NCI-H1092 (cell line): ENCODE measurements at places on chromosomes 7 and 10.

- DNase-seq: no peak
These were observed 116.6 kb downstream of the NRP1 start for GRCh38 chr10:33217854-33218253.

- DNase-seq: no peak
These were observed 129.2 kb downstream of the APBB1IP start for GRCh38 chr10:26567351-26567721.

DNA sequence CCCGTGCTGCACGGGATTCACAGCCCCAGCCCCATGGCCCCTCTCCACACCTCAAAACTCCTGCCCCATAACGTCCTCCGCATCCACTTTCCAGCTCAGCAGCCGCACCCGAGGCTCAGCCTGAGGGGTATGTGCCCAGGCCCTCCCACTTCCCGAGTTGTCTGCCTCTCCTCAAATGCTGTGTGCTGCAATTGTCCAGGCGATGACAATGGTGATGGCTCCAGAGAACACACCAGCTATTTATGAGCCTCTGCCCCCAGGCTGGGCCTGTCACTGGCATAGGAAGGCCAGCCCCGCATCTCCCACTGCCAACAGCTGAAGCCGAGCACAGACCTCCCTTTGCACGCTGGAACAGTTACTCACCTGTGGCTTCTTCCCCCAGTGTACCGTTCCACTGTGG, 2.4 kb upstream of the LDB3 start:
- DNase-seq: no peak

DNA sequence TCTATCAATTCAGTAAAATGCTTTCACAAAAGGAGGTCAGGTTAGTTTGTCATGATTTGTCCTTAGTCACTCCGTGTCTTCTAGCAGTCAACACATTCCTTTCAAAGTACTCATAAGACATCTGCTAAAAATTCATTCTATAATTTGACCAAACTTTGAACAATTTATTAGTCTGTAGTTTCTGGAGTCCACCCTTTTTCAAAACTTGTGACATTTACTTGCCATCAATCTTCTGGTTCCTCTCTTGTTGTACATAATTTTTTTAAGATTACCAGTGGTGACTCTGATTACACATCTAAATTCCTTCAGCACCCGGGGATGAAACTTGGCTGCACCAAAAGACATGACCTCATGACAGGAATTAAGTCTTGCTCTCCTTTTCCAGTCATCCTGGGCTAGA, 130.1 kb downstream of the NEBL start:
- no peak for DNase-seq

- no peak for DNase-seq
These were observed 143.1 kb upstream of the KLF6 start for GRCh38 chr10:3928078-3928477.

- no peak for DNase-seq
These were observed 65.5 kb downstream of the SMURF1 start for GRCh38 chr7:99078416-99078815.

- no peak for DNase-seq
These were observed 123.4 kb upstream of the NEBL start for GRCh38 chr10:21020545-21020944.

GRCh38 chr7:99489235-99489634, 10.8 kb downstream of the ZNF394 start:
- no peak for DNase-seq

GRCh38 chr10:63123727-63124362, 9.3 kb upstream of the NRBF2 start:
- DNase-seq: no peak

- DNase-seq: no peak
These were observed 366.4 kb downstream of the GALNT17 start for GRCh38 chr7:71498381-71498780.

GRCh38 chr7:101832685-101833375, 15.4 kb downstream of the CUX1 start:
- no peak for DNase-seq

- no peak for DNase-seq
These were observed 272.6 kb downstream of the DOCK4 start for GRCh38 chr7:111933609-111934008.

DNA sequence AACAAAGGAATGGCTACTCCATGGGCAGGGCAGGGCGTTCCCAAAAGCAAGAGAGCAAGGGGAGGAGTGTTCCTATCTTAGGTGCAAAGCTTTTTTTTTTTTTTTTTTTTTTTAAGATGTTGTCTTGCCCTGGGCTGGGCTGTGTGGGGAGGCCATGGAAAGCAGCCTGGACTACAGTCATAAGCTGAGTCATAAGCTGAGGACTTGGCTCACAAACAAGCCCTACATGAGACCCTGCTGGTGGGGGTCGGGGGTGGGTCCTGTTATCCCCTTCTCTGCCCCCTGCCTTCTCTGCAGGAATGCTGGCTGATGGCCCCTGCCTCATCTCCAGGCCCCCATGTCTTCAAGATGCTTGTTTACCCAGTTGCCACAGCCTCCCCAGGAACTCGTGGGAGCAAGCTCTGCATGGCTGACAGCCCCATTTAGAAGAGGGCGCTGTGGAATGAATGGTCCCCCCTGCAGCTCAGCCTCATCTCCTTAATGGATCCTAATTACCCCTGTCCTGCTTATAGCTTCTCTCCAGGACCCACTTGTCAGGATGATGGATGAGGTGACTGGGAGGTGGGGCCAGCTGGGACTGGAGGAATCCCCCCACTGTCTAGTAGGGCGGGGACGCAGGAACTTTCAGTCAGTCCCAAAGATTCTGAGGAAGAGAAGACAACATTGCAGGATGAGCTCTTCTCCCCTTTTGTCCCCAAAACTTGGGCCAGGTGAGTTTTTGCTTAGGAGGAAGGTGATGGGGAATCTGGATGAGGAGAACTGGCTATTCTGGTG, 340.8 kb upstream of the PODXL start:
- no peak for DNase-seq

DNA sequence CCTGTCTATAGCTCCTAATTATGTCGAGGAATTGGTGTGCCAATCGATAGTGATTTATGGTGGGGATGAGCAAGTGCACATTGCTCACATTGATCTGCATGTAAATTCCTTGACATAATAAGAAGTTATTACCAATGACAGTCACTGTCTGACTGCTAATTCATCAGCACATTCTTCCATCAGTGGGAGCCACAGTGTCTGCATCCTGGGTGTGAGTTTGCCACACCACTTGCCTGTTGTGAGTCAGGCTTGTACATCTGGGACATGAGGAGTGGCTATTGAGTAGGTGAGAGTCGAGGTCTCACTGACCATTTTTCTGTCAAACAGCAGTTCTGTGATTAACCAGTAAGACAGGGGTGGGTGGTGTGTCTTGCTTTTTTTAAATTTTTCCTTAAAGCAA, 263.4 kb downstream of the LRMDA start:
- DNase-seq: no peak

DNA sequence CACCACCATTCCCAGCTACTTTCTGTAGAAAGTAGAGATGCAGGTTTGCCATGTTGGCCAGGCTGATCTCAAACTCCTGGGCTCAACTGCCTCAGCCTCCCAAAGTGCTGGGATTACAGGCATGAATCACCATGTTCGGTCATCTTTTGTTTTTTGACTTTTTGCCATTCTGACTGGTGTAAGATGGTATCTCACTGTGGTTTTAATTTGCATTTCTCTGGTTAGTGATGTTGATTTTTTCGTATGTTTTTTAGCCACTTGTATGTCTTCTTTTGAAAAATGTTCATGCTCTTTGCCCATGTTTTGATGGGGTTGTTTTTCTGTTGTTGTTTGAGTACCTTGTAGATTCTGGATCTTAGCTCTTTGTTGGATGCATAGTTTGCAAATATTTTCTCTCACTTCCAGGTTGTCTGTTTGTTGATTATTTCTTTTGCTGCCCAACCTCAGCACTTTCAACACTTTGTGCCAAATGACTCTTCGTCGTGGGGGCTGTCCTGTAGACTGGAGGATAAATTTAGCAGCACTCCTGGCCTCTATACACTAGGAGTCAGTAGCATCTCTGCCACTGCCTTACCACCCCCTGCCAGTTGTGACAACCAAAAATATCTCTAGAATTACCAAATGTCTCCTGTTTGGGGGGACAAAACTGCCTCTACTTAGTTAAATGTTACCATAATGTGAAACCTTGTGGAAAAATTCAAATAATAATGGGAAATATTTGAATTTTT, 6.5 kb upstream of the CPED1 start:
- DNase-seq: no peak

DNA sequence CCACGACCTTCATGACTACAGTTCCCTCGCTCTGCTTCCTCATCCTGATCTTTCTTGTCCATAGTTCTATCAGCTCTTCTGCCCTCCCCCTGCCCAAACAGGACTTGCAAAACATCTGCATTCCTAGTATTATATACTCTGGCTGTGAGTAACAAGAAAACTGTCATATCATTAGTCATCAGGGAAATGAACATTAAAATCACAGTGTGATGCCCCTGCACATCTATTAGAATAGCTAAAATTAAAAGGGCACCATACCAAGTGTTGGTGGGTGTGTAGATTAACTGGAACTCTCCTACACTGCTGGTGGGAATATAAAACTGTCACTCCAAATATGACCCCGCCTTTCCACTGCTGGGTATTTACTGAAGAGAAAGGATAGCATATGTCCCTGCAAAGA, 141.8 kb downstream of the C7orf25 start:
- DNase-seq: no peak

- no peak for DNase-seq
These were observed at the start of gene SYCE1 for GRCh38 chr10:133565441-133566294. Gene SYCE1 (minus strand): TSS chr10:133565583. CDS start chr10:133565529, 54 bp downstream.

DNA sequence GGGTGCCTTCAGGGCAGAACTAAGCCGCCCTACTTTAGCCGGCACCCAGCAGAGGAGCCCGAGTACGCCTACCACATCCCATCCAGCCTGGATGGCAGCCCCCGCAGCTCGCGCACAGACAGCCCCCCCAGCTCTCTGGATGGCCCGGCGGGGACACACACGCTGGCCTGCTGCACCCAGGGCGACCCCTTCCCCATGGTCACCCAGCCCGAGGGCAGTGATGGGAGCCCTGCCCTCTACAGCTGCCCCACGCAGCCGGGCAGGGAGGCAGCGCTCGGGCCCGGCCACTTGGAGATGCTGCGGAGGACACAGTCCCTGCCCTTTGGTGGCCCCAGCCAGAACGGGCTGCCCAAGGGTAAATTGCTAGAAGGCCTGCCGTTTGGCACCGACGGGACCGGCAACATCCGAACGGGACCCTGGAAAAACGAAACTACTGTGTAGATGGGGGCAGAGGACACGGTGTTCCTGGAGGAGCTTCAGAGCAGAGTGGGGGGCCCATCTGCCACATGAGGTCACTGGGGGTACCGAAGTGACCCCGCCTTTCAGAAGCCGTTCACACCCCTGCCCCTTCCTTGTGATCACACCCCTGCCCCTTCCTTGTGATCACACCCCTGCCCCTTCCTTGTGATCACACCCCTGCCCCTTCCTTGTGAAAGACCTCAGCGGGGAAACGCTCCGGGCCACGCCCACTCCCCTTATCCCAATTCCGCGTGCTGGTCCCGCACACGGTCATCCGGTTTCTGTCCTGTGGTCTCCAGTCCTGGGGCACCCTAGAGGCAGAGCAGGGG, 30.8 kb upstream of the KNDC1 start:
- DNase-seq: no peak

DNA sequence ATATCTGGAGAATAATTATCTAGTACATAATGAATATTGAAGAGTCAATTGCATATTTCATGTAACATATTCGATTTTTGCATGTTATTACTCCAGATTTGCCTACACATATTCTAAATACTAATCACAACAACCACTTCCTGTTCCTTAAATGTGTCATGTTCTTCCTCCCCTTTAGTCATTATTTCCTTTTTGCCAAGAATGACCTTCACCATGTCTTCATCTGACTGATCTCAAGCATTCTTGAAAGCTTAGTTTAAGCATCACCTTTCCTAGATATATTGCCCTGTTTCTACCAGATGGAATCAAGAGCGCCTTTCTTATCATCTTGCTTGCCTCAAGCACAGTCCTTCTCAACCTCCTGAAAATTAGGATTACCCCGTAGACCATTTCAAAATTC, 23.5 kb upstream of the MEOX2 start:
- DNase-seq: no peak

- no peak for DNase-seq
These were observed 36.0 kb downstream of the PRKAR2B start for GRCh38 chr7:107080533-107080932.

GRCh38 chr10:118409295-118409694, 67.2 kb upstream of the FAM204A start:
- no peak for DNase-seq

DNA sequence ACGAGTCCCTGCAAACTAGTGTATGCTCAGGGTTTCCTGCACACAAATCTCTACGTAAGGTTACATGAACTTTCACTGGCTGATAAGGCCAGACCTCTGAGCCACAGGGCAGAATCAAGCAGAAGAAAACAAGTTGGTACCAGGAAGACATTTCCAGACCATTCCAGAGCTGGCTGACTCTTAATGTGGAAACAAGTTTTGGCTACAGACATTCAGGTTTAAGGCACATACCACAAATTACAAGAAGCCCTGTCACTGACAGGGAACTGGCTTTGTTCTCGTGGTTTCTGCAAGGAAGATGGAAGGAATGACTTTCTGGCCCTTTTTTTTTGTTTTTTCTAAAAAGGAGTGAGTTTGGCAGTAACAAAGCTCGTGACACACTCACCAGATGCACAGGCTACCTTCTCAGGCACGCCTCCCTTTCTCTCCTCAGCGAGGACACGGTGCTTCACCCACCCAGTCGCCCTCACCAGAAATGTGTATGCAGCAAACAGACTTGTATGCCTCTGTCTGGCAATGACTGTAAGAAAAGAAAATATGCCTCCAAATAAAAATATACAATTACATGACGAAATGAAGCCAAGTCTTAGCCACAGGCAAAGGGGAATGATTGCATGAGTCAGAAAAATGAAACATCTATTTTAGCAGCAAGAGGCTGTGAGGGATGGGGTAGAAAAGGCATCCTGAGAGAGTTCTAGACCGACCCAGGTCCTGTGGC, 22.6 kb downstream of the PLAC9 start:
- DNase-seq: no peak

GRCh38 chr10:91006752-91007346, 86.0 kb upstream of the ANKRD1 start:
- no peak for DNase-seq

DNA sequence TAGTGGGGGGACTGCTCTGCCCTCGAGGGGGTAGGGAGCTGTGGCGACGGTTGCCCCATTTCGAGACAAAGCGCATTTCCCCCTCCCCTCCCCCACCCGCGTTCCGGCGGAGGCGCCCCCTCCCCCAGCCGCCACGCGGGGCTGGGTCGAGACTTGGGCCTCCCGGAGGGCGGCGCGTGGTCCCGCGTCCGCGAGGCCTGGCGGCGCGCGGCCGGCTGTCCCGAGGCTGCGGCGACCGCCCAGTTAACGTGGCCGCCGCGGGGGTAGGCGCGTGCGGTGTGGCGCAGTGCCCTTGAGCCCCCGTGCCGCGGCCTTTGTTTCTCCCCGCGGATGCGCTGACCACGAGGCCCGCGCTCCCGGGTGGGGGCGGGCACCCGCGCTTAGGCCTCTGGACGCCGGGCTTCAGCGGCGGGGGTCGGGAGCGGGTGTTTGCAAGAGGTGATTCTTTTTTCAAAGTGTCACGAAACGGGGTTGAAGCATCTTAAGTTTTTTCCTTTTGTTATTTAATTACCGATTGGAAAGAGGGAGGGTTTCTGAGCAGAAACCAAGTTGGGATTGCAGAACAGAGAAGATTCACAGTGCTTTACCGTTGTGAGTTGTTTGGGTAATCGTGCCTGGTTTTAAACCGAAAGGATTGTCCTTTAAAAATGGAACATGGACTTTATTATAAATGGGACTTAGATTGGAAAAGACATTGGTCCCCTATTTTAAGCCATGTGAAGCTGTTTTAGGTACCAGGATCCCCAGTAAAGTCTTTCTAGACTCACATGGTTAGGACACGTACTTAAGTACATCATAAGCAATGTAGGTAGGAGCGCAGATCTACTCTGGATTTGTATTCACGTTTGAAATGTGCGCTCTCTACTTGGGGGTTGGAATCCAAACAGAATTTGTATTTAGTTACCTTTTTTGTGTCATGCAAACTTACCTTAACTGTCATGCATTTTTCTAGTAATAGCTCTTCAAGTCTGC, 760 bp downstream of the CBX3 start:
- peak; percentile 58 for DNase-seq
